ENCODE measurements at places on chromosomes 13 and 19. TPM values are rescaled to one million over a fixed set of nuclear protein-coding genes. Genes with fewer than 3 reads are reported as not detected.

The PTBP1 gene
- total RNA-seq = 128 TPM

The SIGLEC8 gene
- not detected for total RNA-seq

The GGN gene
- 1.2 TPM for total RNA-seq

The ADAMTS10 gene
- total RNA-seq = 21.5 TPM

The ZNF581 gene
- total RNA-seq = 22.2 TPM

The SOX1 gene
- total RNA-seq = not detected
